ENCODE measurements at places on chromosomes 16 and 17.

- peak; percentile 80 for DNase-seq
Measured at GRCh38 chr17:45923511-45924268, 29.3 kb downstream of the MAPT start.

DNA sequence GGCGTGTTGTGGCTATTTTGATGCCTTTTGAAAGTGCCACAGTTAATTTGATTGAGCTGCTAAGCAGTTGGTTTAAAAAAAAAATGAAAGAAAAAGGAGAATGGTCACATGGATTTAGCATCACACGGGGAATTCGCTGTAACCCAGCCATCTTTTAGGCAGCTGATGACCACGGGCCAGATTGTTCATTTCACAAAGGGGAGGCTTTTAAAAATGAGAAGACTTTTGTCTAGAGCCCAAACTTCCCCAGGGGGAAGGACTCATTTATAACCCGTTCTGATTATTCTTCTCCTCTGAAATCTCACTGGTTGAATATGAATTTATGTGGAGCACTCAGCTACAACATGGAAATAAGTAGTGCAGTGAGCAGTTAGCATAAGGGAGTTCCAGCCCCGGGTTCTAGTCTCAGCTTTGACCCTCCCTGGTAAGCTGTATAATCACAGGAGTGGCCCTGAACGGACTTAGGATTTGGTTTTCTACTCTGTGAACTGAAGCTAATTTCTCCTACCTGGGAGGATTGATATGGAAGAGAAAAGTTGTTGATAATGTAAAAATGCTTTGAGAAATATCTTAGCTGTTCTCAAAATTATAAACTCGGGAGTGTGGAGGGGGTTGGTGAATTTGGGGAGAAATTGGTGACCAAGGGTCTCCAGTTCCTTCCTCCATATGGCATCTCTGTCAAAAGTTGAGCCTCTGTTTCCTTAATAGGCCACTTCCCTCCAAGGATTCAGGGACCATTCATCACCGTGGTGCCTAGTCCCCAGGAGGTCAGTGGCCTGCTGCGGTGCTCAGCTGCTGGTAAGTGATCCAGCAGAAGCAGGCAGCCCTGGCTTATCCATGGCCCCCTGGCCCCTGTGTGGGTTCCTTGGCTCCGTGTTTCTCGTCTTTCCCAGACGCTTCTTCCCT is 76.4 kb upstream of the TBX2 start:
- DNase-seq, result no peak

DNA sequence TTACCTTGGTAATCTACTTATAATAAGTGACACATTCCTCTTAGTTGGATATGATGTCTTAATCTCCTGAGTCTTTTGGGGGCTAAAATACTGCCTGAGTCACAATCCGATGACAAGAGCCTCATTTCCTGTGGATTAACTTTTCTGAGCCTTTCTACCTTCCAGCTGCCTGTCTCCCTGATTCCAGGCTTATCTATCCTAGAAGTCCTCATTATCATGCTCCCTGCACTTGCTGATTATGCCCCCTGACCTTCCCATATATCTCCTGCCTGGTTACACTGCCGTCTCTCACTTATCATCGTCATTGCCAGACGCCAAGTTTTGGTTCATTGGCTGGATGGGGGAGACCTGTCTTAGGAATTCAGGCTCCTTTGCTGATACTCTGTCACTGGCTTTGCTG is 727.4 kb upstream of the CA10 start:
- DNase-seq, result no peak

DNA sequence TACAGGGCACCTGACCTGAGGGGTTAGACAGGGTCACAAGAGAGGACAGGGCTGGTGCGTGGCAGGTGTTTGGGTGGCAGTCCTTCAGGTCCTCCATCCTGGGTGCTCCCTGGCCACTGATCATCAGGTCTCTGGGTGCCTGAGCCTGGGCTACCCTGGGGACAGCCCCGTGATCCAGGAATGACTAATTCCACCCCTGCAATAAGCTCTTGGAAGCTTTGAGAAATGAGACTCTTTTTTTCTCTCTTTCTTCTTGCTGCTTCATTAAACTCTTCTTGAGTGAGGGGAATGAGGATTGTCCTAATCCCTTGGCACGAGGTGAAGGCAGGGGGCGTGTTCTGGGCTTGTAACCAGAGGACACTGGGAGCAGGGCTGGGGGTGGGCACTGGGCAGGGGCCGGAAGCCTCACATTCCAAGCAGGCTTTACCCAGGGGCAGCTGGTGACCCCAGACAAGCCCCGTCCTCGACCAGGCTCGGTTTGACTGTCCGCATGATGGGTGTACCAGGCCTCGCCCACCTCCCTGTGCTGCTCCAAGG is 21.4 kb upstream of the SPNS2 start:
- DNase-seq, result no peak

- DNase-seq, result no peak
Measured at GRCh38 chr16:18841833-18842525, 40.6 kb upstream of the ARL6IP1 start.

DNA sequence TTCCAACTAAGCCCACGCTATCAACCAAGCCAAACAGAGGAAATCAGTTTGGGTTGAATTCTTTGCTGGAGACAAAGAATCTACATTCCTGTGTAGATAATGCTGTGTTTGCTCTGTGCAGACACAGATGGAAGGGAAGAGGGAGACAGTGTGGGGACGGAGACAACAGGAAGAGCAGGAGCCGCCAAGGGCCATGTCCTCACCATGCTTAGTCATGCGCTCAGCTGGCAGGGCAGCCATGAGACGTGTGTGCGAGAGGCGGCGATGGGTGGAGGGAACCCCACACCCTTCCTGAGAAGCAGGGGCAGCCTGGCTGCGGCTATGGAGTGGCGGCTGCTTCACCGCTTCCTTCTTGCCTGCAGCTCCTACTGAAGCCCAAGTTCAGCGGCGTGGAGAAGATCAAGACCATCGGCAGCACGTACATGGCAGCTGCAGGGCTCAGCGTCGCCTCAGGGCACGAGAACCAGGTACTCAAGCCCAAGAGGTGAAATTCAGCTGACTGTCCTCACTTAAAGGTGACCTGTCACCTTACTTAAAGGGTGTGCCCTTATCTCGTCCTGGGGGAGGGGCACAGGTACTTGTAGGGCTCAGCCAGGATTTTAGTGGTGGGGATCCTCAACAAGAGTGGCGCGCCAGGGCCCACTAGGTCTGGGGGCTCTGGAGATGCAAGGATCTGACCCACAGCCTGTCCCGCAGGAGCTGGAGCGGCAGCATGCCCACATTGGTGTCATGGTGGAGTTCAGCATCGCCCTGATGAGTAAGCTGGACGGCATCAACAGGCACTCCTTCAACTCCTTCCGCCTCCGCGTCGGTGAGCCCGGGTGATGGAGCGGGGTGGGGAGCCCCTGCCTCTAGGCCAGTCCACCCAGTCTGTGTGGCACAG is 47.5 kb downstream of the ADCY7 start:
- no peak for DNase-seq
